Thyroid gland (tissue), 4 donors: ENCODE measurements at places on chromosomes 12 and 14.

GRCh38 chr12:44852483-44852882 is 23.6 kb downstream of the NELL2 start:
- DNase-seq = no peak

- DNase-seq = no peak
These were observed 3.2 kb upstream of the C12orf42 start for GRCh38 chr12:103498990-103499389.

GRCh38 chr12:1291601-1292332 is 300.7 kb downstream of the ERC1 start:
- no peak for DNase-seq

DNA sequence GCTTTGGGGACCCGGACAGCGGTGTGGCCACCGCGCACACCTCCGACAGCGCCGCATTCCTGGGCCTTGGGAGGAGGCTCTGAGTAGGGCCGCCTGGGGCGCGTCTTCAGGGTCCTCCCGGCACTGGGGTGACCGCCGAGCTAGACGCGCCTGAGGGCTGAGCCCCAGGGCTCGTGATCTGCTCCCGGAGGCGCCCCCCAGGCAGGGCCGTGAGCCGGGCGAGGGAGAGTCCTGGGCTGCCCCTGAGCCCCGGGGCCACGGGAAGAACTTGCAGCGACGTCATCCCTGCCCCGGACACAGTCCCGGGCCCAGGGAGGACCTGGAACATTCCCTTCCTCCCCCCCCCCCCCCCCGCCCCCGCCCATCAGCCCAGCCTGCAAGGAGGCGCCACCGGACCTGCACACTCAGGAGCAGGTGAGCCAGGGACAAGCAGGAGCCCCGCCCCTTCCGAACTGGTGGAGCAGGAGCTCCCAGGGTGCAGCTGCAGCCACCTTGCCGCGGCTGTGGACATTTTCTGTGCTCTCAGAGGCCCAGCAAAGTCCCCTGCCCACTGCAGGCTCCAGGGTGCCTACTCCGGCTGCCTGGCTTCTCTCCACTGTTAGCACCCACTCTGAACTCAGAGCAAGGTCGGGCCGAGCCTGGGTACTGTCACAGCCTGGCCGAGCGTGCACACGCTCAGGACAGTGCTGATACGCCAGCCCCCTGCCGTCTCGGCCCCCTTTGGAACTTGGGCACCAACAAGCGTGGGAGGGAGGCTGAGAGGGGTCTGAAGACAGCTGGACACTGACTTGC is 50.7 kb downstream of the A2M start:
- peak; percentile 98 for DNase-seq

- peak; percentile 81 for DNase-seq
These were observed 53.9 kb upstream of the NCOR2 start for GRCh38 chr12:124621296-124621660.

GRCh38 chr12:108664338-108665258 is 30.9 kb upstream of the SELPLG start:
- peak; percentile 81 for DNase-seq

DNA sequence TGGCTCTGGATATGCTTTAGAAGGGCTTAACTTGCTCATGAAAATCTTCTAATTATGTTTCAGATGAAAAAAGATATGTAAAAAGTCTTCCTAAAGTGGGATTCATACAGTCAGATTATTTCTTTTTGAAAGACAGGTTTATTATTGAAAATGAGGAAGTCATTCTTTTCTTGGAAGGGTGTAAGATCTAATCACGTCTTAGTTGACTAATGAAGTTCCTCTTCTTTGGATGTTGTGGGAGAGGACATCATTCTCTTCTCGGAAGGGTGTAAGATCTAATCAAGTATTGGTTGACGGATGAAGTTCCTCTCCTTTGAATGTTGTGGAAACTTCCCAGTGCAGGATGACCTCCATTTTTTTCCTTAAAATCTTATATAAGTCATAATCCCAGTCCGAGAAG is 74.9 kb downstream of the ALG10 start:
- no peak for DNase-seq

DNA sequence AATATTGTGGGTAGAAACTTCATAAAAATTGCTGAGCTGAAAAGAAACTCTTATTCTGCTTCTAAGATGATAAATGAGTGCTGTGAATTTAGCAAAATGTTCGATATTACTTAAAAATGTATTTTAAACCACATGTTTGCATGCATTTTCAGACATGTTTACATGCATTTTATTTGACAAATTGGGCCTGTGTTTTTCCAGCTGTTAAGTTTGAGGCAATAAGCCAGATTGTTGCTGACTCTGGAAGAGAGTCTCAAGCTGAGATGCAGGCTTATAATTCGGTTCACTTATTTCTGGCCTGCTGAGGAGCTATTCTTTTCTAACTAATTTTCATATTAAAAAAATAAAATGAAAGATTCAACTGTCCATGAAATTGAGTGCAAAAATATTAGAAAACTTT is 110.1 kb downstream of the SYNE2 start:
- no peak for DNase-seq

- no peak for DNase-seq
These were observed 189.9 kb upstream of the CNTN1 start for GRCh38 chr12:40502322-40502721.

GRCh38 chr12:107485731-107486130 is 199.9 kb upstream of the PWP1 start:
- no peak for DNase-seq

DNA sequence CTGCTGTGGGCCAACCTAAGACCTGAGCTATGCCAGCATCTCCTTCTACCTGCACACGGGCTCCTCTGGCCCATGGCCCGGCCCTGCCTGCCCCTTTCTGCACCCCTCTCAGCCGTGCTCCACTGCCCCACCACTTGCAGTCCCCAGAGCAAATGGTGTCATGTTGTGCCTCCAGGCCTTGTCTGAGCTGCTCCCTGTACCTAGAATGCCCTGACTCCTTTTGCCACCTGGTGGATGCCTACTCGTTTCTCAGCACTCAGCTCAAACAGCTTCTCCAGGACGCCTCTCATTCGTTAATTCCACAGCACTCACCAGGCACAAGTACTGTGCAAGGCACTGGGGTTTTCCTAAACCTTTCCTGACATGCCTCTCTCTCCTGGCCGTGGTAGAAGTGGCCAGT is 63.2 kb upstream of the PNMA1 start:
- peak; percentile 73 for DNase-seq
